Stimulated activated CD4-positive, alpha-beta T cell treated with anti-CD3 and anti-CD28 coated beads, Interleukin-1b, Interleukin-23, amount 100 ng/mL, for 48 hours (primary cell): ENCODE measurements at places on chromosomes 3 and 15.

DNA sequence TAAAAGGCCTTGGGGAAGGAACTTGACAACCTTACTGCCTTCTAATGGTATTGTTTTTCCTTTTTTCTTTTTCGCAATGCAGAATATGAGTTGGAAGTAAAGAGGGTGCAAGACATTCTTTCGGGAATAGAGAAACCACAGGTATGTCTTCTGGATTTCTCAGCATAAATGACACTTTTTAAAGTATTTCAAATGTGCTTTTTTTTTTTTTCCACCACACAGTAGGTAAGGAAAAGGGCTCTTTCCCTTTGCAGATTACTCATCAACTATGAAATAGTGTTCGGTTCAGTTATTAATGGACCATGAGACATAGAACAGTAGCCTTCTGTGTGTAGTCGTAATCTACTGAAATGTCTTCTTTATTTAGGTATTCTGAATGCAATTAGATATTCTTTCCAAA, 162.4 kb downstream of the GHSR start:
- no peak for DNase-seq

GRCh38 chr15:69472562-69472961, 19.9 kb downstream of the RPLP1 start:
- DNase-seq = no peak

- no peak for DNase-seq
These were observed 454.2 kb downstream of the GBE1 start for GRCh38 chr3:81307221-81307620.

DNA sequence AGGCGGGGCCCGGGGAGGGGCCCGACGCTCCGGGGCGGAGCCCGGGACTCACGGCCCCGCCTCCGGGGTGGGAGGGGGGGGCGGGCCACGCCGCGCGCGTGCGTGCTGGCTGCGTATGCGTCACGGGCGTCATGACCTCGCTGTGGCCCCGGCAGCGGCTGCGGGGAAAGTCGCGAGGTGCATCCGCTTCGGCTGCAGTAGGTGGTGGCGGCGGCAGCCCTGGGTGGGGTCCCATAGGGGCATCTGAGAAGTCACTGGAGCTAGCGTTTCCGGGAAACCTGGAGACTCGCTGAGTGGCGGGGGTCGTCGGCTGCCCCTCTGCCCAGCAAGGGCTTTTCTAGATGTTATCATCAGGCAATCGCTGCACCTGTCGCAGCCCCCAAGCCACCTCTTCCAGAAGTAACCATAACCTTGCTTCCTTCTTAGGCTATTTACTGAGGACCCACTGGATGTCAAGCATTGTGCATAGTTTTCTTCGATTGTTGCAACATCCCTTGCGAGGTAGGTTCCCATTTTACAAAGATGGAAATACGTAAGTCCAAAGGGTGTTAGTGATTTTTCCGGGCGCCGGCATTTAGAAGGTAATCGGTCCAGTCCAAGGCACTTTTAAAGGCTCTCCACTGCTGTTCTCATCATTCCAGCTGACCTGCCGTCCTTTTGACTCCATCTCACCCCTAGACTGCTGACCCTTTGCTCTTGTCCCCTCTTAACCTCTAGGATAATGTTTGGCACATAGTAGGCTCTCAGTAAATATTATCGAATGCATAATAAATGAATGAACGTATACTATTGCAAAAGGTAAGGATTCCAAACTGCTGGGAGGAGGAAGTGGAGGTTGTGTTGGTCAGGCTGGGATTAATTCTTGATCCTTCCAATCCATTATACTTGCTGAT, at the start of gene GDPGP1:
Gene GDPGP1 (plus strand): TSS at position 114 of the 893 bp plus-strand sequence. CDS start 6,700 bp downstream, outside the sequence.
- DNase-seq = no peak

- no peak for DNase-seq
These were observed 106.9 kb upstream of the CD96 start for GRCh38 chr3:111434941-111435622.

GRCh38 chr3:117921411-117921810, 1113.2 kb downstream of the IGSF11 start:
- no peak for DNase-seq

- DNase-seq = no peak
These were observed 1.8 kb downstream of the TWF2 start for GRCh38 chr3:52237006-52237656.

DNA sequence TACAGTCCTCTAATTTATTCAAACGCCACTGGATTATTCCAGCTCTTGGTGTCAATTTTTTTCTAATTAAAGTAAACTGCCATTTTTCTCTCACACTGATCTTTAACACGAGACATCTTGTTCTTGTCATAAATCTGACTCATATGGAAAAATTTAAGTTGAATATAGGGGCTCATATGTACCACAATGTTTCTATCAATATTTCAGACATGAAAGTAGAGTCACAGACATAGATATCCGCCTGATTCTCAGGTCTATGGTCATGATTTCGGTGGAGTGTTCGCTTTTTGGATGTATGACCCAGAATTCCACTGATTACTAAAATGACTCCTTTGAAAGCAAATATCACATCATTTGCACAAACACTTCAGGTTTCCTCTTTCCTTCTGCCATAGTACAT, 552.8 kb downstream of the FOXP1 start:
- no peak for DNase-seq

DNA sequence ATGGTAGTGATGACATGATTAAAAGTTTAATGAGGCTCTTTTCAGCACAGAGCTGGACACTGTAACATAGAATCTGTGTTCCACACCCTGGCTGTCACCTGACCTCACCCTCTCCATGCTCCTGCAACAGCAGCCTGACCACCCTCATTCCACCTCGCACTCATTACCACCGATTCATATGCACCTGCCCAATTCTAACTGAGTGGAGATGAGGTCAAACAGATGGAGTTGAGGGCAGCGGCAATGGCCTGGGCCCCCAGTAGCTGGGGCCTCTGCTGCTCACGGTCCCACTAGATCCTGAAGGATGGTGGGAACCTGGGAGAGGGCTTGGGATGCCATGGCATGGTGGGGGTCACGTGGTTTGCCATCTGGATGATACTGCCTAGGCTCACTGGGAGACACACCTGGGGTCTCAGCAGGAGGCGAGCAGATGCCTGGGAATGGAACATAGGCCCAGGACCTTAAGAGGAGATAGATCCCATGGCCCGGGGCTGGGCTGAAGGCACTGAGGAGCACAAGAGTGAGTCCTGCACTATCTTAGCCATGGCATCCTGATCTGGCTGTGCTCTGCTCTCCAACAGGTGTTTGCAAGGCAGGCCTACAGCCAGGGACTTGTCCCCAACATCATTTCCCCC, 1.3 kb downstream of the SCN5A start:
- no peak for DNase-seq

GRCh38 chr3:140347151-140347550, 330.7 kb upstream of the TRIM42 start:
- no peak for DNase-seq
